Central memory CD4-positive, alpha-beta T cell (primary cell): ENCODE measurements at places on chromosomes 1 and 21.

DNA sequence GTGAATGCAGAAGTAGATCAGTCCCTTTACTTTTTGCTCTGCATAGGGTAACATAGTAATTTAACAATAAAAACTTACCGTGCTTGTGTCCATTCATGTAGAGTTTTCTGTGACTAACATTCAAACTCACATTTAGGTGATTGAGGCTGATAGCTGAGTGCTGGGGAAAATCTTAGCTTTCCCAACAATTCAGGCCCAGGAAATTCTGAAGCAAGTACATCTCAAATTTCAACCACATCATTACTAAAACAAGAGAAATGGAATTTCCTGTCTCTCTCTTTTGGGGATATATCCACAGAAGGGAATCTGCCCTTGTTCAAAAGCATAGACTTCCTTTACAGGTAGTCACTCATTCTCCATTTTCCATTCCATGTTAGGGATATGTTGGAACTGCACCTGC lies 33.1 kb upstream of the C1orf146 start:
- no peak for DNase-seq

- DNase-seq: no peak
Measured at GRCh38 chr1:231203259-231204057, 37.6 kb upstream of the GNPAT start.

DNA sequence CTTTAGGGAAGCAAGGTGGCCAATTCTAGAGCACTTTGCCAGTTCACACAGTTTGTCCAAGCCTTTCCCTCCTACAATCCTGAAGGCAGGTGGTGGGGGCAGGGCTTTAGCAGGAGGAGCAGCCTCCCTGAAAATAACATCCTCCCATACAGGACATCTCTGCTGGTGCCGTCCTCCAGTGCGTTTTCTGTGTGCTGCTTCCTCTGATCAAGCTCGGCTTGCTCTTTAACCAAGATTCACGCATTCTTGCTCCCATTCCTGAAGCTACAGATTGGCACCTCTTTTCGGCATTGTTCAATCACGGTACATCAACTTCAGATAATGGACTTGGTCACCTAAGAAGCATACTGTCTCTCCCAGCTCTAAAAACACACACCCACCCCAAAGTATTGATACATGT lies 7.5 kb upstream of the DPT start:
- DNase-seq: no peak

DNA sequence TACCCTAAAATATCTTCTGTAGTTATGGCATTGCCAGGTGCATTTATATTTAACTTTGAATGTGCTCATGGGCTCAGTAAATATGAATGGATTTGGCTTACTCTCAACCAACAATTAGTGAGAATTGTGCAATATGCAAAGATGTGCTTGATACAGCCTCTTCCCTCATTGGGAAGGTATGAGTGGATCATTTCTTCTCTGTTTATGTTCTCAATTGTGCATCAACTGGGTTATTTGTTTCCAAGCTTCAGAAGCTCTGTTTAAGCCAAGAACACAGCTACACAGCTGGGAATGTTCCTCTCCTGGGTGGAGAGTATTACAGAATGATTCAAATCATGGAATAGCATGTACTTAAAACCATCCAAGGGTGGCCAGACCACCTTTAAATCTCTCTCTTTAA lies 17.6 kb upstream of the MAP1LC3C start:
- DNase-seq: no peak
